ENCODE measurements at places on chromosomes 1 and 21.

GRCh38 chr1:35901235-35901634 lies 18.2 kb downstream of the AGO1 start:
- DNase-seq, result no peak

GRCh38 chr1:152901631-152902030 lies 6.7 kb upstream of the IVL start:
- no peak for DNase-seq

DNA sequence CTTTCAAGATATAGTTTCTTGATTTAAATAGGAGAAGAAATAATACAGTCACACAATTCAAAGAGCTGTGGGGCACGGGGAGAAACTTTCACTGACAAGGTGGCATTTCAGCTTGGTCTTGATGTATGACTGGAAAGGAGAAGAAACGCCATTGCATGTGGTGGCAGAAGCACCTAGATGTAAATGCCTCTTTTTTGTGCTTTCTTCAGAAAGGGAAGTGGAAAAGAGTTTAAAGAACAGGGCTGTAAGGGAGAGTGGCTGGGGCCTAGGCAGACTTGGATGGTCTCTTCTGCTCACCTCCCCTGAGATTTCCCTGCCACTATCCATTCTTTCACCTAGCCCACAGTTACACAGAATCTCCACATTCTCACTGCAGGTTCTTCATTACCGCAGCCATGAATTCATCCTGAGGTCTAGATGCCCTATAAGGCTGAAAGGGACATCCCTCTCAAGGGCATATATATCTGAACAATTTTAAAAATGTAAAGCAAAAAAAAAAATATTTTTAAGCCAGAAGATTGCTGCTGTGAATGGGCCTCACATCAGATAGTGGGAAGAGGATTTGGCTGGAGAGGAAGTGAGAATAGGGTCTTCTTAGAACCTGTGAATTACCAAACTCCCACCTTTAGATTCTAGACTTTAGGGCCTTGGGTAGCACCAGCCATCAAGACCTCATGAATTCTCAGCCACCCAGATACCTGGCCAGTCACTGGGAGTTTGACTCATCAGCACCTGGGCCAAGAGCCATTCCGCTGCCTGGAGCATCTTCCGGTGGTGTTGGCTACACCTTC lies 23.4 kb downstream of the CACNA1E start:
- DNase-seq, result no peak

DNA sequence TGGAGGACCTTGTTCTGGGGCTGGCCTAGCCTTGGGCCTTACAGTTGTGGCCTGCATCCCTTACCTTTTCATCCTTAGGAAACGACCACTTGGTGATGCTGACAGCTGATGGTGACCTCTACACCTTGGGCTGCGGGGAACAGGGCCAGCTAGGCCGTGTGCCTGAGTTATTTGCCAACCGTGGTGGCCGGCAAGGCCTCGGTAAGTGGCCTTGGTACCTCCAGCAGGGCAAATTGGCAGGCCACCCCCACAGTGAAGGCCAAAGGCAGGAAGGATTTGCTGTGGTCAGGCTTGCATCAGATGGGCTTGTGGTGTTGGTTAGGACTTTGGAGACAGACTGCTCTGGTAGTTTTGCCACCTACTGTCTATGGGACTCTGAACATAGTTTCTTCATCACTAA lies 17.7 kb upstream of the TRNAU1AP start:
- DNase-seq, result no peak

DNA sequence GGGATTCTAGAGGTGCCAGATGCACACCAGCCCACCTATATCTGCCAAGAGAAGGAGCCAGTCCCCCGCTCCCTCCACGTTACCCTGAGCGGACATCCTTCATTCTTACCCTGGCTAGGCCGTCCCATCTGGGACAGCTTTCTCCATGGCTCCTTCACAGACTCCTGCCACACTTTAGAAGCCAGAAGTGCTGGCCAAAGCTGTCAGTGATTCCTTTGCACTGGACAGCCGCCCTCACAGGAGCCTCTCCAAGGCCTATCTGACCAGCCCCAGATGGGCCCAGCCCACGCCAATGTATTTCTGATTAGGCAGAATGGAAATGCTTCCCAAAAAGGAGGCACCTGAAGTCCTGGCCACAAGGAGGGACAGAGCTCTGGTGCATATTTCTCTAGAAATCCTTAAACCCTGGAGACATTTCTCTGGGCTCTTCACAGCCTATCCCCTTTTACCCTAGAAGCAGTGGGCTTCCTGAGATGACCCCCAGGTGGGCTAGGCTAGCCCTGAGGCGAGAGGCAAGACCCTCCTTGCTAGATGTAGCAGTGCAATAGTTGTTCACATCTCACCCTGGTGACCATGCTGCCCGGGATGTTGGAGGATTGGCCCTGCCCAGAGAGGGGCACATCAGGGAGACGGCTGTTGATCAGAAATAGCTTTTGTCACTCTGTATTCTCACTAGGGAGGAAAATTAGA lies 44.1 kb downstream of the RASSF5 start:
- no peak for DNase-seq

DNA sequence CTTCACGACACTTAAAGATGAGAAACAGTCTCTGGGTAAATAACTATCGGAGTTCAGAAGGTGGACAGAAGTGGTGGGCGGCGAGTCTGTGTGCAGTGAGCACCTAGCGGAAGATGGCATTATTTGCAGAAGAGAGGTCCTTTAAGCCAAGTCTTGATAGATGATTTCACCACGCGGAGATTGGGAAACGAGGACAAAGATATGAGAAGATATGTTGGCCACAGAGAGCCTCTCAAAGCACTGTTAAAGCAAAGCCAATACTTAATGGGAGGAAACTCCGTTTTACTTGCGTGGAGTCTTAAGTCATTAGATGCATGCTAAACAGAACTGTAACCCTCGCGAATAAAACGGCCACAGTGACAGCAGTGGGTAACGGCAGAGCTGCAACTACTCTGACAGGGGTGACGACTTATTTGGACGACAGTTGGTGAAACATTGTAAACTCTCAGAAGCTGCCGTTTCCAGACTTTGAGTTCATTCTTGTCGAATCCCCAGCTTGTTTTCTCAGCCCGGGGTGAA lies 577 bp upstream of the CEP350 start:
- DNase-seq, result no peak

DNA sequence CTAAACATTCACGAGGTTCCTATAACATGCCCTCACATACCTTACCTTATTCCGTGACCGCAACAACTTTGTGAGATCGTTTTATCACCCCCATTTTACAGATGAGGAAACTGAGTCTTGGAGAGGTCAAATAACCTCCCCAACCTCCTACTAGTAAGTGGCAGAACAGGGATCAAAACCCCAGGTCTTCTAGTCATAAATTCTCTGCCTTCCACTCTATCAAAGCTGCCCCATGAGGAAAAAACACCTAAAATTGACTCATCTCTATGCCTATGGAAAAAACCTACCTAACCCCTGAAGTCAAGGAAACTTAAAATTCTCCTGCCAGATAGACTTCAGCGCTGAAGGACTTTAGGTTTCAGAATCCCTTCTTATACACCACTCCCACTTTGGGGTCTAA lies 69.5 kb upstream of the ERRFI1 start:
- no peak for DNase-seq

GRCh38 chr1:46302641-46303037 lies 777 bp downstream of the LRRC41 start:
- no peak for DNase-seq

DNA sequence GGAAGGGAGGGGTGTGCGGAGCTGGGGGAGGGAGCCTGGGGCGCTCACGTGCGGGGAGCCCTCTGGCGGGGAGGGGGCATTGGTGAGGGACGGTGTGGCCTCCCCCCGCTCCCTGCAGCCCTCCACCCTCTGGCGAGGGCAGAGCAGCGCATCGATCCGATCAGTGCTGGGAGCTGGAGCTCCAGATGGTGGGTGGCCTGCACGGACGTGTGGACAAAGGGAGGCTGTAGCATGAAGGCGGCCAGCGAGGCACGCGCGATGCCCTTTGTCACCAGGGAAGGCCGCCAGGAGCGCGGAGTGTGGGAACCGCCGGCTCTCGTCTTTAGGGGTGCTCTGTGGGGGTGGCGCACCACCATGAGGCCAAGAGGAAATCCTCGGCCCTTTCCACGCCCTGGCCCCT lies 5.4 kb upstream of the HES5 start:
- no peak for DNase-seq

DNA sequence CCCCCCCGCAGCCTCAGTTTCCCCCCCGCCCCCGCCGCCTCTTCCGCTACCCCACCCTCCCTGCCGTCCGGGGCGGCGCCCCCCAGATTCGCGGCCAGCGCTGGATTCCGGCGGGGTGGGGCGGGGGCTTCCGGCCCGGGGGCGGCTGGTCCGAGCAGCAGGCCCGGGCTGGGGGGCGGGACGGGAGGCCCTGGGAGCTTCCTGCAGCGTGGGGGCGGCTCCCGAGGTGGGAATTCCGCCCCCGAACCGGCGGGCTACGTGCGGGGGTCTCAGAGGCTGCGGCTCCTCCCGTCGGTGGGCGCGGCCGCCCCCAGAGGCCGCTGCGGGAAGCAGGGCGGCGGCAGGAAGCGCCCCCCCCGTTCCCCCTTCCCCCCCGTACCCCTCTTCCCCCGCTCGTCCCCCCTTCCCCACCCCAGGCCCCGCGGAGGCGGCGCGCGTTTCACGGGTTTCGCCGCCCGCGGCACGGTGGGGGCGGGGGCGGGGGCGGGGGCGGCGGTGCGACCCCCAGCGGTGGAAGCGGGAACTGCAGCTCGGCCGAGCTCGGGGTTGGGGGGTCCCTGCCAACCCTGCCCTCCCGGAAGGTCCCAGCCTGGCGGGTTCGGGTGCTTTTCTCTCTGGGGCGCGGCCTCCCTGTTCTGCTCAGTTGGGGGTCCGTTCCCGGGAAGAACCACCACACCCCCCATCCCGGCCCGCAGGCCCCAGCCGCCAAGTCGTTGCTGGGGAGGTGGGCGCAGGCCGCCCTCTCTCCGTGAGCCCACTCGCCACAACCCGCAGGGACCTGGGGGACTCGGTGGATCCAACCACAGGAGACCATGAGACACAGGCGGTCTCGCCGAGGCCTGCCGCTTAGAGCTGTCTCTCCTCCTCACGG lies 76.3 kb downstream of the MORN1 start:
- DNase-seq, result no peak

DNA sequence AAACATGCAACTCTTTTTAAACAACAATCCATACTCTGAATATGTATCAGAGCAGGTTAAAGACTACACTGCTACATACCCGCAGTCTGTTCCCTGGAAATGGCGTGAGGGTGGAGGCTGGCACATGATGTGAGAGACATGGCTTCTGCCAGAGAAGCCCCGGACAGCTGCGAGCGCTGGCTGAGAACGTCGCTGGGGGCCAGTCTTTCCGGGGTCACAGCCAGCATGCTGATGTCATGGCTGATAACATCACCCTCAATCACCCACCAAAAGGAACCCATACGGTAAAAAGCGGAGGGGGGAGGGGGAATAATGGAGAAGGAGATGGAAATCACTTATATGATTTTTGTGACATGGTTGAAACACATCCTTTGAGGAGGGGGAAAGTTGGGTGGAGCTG lies 29.1 kb downstream of the C1orf198 start:
- no peak for DNase-seq

GRCh38 chr1:202107801-202108731 lies 14.7 kb upstream of the GPR37L1 start:
- no peak for DNase-seq

GRCh38 chr1:71390518-71390917 lies 309.7 kb upstream of the ZRANB2 start:
- DNase-seq, result no peak

DNA sequence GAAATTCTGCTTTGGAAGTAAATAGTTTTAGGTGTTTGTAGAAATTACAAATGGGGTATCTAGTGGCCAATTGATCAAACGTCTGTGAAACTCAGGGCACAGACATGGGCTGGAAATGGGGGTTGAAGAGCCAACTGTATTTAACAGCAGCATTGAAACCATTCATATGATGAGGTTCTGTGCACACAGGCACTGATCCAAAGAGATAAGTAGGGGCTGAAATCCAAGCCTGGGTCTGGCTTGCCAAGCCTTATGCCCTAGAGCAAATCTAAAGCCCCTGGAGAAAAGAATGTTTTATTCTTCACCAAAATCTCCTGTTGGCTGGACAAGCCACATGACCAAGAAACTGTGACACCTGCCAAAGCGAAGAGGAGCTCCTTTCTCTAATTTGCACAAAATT lies 67.6 kb upstream of the ST6GALNAC5 start:
- DNase-seq, result no peak

GRCh38 chr1:229093238-229093540 lies 177.7 kb upstream of the RAB4A start:
- no peak for DNase-seq

- DNase-seq, result no peak
Measured at GRCh38 chr21:32423320-32424190, 11.0 kb downstream of the EVA1C start.

DNA sequence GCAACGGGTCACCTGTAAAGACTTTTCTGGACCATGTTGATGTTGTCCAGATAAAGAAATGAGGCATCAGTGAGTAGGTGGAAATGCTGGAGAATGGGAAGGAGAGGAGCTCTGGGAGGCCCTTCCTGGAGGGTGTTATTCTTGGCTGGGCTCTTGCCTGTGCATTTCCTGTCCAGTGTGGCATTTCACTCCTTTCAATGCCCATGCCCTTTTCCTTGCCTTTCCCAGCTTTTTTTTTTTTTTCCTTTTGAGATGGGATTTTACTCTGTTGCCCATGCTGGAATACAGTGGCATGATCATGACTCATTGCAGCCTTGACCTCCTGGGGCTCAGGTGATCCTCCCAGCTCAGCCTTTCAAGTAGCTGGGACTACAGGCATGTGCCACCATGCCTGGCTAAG lies 11.8 kb downstream of the NOS1AP start:
- no peak for DNase-seq

GRCh38 chr1:102891868-102892625 lies 216.3 kb downstream of the COL11A1 start:
- no peak for DNase-seq

GRCh38 chr21:31110430-31110829 lies 72.2 kb upstream of the KRTAP19-8 start:
- DNase-seq, result no peak

DNA sequence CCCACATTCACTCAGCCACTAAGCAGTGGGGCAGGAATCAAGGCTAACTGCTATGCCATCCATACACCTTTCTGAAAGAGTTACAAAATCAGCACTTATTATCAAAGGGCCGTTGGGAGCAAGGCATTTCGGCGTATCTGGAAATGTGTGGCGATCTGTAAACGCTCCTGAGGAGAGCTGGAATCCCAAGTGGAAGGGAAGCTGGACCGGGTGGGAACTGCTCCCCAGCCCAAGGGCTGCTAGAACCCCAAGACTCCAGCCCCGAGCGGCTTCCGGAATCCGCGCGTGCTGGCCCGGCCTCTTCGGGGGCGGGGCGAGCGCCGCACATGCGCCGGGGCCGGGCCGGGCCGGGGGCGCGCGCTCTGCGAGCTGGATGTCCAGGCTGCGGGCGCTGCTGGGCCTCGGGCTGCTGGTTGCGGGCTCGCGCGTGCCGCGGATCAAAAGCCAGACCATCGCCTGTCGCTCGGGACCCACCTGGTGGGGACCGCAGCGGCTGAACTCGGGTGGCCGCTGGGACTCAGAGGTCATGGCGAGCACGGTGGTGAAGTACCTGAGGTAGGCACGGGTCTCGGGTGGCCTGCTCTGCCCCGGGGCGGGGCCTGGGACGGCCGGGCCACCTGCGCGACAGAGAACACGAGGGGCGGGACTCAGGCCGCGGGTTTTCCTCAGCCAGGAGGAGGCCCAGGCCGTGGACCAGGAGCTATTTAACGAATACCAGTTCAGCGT lies at the start of gene NAXE:
NAXE (plus strand) TSS at position 345 of the 726 bp plus-strand sequence; CDS start at position 374, 29 bp downstream.
- DNase-seq, result no peak
